Aorta (tissue), 5 donors: ENCODE measurements at places on chromosomes 3 and 15. TPM values are rescaled to one million over a fixed set of nuclear protein-coding genes. Genes with fewer than 3 reads are reported as not detected.
A peak's percentile ranks its signal among the peaks of the same experiment; 100 is the strongest.

The PSTPIP1 gene
- 42.9 TPM for total RNA-seq

The PLA2G4E gene
- not detected for total RNA-seq

The MUC20 gene
- total RNA-seq: 4.5 TPM

GRCh38 chr15:90945091-90945490 is 9.6 kb upstream of the RCCD1 start:
- DNase-seq: no peak
- peaks cover 3% of the 10 kb centered on the region for H3K36me3 ChIP-seq
- no peaks in the 10 kb centered on the region for H3K27me3 ChIP-seq

GRCh38 chr3:15272426-15273196 is 59.8 kb downstream of the SH3BP5 start:
- H3K27ac ChIP-seq: no peak overlapping the region
- no peak for DNase-seq
- no peaks in the 10 kb centered on the region for H3K36me3 ChIP-seq
- no peak overlapping the region for H3K4me3 ChIP-seq
- H3K4me1 ChIP-seq: no peaks in the 10 kb centered on the region

GRCh38 chr15:52789601-52790168 is 451 bp downstream of the ONECUT1 start:
- H3K4me3 ChIP-seq: peak overlapping the region; percentile 46
- DNase-seq: no peak
- no peak overlapping the region for H3K27ac ChIP-seq
- no peaks in the 10 kb centered on the region for H3K27me3 ChIP-seq
- no peaks in the 10 kb centered on the region for H3K4me1 ChIP-seq

- DNase-seq: no peak
- peaks cover 3% of the 10 kb centered on the region for H3K4me1 ChIP-seq
- H3K36me3 ChIP-seq: no peaks in the 10 kb centered on the region
- H3K4me3 ChIP-seq: peak overlapping the region; percentile 56
These were observed 634 bp downstream of the FBXL22 start for GRCh38 chr15:63597821-63598220.

DNA sequence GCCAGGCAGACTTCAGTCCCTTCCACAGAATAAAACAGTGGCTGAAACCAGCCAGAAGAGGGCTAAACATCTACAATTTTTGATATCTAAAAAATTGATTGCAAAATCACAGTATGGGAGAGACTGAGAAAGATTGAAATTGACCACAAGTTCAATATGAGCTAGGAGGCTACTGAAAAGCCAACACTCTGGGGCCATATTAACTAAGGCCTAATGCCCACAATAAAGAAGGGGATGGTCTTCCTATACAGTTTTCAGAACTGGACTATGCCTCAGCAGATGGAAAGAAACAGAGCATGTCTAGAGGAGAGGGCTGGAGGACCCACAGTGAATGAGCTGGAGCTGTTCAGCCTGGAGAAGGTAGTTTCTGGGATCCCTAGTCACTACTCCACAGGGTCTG is 53.2 kb downstream of the WNT7A start:
- H3K4me1 ChIP-seq: no peaks in the 10 kb centered on the region
- H3K27me3 ChIP-seq: no peaks in the 10 kb centered on the region
- H3K36me3 ChIP-seq: no peaks in the 10 kb centered on the region
- DNase-seq: no peak
